RPMI8226 (cell line): ENCODE measurements at places on chromosomes 7 and 10.
A peak's percentile ranks its signal among the peaks of the same experiment; 100 is the strongest.

- no peak for DNase-seq
Observed at GRCh38 chr10:43962346-43963191, 313.9 kb upstream of the ZNF32 start.

DNA sequence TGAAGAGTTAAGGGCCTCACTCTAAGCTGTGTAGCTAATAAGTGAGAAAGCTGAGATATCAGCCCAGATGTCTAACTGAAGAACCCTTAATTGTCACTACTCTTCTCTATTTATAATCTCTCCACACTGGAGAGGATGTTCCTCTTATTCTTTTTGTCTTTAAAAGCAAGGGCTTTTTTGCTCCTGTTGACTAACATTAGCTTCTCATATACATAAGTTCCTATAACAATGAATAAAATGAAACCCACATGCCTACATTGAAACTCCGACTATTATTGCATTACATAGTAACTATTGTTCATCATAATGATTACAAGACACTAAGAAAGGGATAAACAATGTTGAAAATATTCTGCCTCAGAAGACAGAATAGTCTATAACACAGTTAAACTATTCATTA is 67.1 kb downstream of the GNAT3 start:
- no peak for DNase-seq

DNA sequence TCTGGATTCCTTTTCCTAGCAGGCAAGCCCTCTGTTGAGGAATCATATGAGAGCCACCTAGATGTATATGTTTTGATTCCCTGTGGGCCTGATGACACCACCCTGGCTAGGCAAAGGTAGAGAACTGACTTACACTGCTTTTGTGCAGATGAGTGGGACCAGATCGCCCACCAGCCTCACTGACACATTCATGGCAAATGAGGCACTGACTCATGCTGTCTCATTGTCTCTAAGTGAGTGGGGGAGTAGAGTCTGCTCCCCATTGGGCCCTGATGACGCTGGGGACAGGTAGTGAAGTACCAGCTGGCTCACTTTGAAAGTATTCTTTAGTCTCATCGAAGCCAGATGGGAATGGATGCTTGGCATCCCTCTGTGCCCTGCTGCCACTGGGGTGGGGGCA is 326.3 kb downstream of the ABCA13 start:
- no peak for DNase-seq

DNA sequence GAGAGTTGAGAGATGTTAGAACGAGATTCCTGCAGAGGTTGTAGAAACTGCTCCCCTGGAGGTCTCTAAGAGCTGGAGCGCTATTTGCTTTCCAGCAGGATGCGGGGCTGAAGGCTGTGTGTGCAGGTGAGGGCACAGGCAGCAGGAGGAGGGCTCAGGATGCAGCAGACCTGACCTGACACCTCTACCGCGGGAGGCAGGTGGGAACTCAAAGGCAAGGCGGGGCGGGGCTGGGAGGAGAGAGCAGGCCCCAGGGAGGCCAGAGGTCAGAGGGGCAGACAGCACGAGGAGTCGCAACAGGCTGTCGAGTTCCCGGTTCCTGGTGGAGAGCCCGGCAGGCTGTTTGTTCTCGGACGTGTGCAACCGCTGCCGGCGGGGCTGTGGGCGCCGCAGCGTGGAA is 7.9 kb upstream of the CRTAC1 start:
- DNase-seq = peak; percentile 8

GRCh38 chr7:27605689-27606269 is 56.9 kb downstream of the HIBADH start:
- peak; percentile 32 for DNase-seq

DNA sequence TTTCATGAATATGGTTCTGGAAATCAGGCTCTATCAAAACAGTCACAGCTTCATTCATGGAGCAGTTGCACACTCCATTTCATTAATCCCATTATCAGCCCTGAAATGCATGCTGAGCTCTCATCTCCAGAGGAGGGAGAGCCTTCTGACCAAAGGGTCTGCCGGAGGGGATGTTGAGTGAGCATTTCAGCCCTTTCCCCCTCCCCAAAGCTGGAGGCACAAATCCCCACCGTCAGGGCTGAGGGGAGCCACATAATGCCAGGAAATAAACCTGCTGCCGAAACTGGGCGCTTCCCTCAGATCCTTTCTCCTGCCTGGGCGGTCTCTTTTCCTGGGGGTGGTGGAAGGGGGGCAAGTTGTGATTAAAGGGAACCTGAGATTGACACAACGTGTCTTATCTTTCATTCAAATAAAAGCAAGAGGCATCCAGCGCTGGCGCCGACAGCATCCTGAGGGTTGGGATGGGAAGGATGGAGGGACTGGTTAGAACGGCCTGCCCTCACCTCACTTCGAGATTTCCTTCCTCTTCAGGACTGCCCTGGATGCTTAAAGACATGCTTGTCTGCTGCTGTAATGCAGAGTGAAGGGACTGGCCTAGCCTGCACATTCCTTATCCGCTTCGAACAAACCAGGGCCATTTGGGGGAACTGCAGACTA is 71.6 kb downstream of the TLL2 start:
- DNase-seq = no peak

DNA sequence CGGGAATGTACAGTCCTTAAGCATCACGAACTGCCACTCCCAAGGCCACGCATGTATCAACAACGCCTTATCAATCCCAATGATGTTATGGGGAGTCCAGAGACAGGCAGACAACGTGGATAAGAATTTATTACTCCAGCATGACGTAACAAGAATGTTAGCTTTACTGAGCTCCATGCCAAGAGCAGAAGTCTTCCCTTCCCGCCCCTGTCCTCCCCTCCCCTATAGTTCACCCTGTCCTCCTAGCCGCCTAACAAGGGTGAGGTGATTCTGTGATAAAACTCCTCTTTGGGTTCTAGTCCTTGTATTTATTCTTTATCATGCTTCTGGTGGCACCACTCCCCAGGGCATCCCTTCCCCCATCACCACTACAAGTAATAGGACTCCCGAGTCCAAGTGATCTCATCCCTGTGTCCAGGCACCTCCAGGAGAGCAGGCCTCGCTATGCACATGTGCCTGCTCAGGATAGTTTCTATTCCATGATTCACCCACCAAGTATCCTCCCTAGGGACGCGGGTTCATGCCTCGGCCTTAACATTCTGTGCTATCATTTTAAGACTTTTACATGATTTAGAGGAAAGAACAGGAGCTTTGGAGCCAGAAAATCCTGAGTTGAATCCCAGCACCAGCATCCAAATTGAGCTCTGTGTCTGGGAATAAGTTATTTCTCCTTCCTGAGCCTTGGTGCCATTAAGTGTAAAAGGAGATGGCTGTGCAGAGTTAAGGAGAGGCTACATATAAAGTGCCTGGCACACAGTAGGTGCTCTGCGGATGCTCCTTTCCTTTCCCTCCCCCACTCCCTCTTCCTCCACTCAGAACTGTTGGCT is 15.4 kb downstream of the GSDME start:
- DNase-seq = no peak

DNA sequence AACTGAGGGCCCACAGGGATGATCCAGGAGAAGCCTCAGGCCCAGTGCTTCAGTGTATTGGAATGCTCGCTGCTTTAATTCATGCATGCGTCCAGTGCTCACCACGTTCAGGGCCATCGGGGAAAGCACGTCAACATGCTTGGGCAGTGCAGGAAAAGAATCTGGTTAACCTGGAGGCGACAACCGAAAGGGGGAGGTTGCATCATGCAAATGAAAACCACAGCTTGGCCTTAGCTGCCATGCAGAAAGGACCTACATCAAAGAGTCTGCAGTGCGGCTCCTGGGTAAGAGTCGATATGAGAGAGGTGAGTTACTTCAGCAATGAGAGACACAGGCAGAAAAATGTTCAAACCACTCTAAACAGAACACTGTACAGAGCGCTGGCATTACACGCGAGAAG is 440.1 kb downstream of the KCNMA1 start:
- DNase-seq = no peak

DNA sequence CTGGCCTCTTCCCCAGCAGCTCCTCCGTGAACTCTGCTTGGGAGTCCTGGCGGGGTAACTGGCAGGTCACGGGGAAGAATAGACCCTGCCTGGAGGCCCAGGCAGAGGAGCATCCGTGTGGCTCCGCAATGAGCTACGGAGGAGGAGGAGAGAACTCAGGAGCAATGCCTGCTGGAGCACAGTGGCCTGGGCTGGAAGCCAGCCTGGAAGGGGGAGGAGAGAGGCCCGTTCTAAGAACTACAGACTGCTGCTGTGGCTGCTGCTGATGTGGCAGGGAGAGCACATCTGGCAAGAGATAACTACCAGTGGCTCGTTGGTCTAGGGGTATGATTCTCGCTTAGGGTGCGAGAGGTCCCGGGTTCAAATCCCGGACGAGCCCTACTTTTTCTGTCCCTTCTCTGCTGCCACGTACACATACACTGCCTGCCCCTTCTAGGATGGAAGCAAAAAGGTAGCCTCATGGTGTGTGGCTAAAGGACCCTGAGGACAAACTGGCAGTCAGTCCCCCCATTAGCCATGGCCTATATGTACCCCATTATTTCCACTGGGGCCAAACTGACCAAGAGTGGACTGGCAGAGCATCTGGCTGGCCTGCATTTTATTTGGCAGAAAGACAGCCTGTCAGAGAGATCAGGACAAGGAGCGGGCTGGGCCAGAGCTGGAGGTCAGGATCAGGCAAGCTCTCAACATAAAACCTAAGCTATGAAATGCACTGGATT is 7.7 kb upstream of the OPN1SW start:
- DNase-seq = peak; percentile 83

DNA sequence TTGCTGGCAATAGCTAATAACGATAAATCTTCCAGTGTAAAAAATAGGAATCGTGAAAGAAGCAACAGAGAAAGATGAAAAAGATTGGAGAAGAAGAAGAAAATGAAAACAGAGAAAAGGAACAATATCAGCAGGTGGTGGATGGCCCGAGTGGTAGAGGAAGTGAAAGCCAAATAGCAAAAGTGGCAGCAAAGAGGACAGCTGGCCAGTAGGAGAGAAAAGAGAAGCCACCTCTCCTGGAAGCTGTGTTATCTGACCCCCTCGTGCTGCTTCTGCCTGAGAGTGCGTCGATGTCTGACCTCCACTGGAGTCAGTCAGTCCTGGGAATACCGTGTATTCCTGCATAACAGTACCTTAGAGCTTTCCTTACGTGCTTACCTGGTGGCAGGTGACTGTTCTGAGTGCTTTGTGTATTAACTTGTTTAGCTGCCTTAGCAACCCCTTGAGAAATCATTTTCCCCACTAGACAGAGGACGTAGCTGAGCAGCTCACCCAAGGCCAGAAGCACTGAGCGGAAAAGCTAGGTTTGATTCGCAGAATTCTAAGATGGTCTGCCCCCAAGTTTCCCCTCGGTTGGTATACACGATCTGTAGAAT is 88.3 kb downstream of the CHN2 start:
- peak; percentile 72 for DNase-seq

- no peak for DNase-seq
Observed at GRCh38 chr7:33624215-33624614, 281.1 kb upstream of the BMPER start.

- no peak for DNase-seq
Observed at GRCh38 chr7:27652518-27652917, 10.2 kb downstream of the HIBADH start.

- DNase-seq = peak; percentile 81
Observed at GRCh38 chr10:70815504-70816219, at the start of gene SGPL1. Gene SGPL1, plus strand, starts transcription at chr10:70815948. Its CDS starts 906 bp downstream, at chr10:70816854.

DNA sequence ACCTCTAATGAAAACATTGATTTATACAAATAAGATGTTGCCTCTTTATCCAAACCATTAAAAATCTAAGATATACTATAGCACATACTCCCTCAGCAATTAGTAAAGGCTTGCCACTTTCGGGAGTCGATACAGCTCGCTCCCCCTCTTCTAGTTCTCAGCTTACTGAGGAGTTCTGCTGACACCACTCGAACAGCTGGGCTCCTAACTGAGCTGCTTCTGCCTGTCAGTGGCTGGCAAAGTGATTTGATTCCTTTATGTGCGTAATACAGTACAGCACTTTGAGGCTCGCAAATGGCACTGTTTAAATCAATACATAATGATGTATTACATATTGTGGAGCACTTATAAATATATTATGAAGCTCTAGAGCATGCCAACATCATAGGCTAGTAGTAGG is 241.8 kb downstream of the CREB5 start:
- DNase-seq = no peak

- DNase-seq = no peak
Observed at GRCh38 chr10:96960872-96961271, 128.8 kb downstream of the LCOR start.

- DNase-seq = no peak
Observed at GRCh38 chr7:36598054-36598674, 126.1 kb downstream of the AOAH start.

DNA sequence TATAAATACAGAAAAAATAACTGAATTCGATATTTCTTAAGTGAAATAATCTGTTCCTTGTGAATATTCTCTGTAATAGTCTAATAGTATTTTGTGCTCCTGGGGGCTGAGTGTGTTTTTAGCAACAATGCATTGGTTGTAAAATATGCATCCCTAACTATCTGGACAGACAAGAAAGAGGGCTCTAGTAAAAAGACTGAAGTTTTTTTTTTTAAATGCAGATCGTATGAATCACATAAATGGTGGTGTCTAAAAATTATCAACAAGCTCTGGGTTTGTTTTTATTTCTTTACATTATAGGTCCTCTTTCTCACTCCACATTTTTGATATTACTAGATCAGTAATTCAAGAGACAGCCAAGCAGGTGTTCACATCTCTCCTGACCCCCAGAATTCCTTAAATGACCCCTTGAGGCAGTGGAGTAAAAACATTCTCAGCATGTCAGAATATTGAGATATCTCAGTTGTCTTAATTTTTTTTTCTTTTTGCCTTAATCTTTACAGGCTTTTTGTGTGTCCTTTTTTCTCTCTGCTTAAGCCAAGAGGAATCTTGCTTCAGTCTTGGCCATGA is 18.2 kb downstream of the ARID5B start:
- no peak for DNase-seq

- peak; percentile 64 for DNase-seq
Observed at GRCh38 chr7:76310102-76310957, 7.9 kb downstream of the HSPB1 start.

DNA sequence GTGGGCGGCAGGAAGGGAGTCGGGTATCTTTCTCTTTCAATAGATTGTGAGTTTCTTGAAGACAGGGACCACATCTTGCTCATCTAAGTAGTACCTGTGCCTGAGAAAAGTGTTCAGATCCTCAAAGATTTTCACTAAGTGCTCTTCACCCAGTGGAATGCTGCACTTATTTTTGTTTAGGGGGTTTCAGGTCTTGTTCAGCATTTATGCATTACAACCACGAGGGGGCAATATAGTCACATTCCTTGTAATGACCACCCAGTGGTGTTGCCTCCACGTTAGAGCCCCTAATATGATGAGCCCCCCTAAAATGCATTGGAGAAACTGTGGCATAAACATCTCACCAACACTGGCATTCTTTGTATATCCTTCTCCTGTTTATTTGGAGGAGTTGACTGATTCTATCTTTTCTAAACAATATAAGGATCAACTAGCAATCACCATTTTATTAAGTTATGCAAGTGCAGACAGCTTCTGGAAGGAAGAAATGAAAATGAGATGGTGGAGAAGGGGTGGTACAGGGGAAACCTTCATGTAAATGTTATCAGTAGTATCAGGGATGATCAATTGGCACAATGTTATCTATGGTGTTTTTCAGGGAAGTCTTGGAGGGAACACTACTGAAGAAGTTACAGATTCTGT is 3.1 kb upstream of the PAPSS2 start:
- peak; percentile 34 for DNase-seq
